ENCODE measurements at places on chromosomes 6 and 20.

GRCh38 chr6:31530659-31531058, 1.9 kb downstream of the MCCD1 start:
- no peak for DNase-seq

- peak; percentile 56 for DNase-seq
These were observed 6.0 kb upstream of the TRIM26 start for GRCh38 chr6:30219244-30219643.

- no peak for DNase-seq
These were observed 55.5 kb downstream of the ZHX3 start for GRCh38 chr20:41261790-41262717.

GRCh38 chr6:109124219-109124618, 28.9 kb downstream of the CEP57L1 start:
- DNase-seq, result no peak

DNA sequence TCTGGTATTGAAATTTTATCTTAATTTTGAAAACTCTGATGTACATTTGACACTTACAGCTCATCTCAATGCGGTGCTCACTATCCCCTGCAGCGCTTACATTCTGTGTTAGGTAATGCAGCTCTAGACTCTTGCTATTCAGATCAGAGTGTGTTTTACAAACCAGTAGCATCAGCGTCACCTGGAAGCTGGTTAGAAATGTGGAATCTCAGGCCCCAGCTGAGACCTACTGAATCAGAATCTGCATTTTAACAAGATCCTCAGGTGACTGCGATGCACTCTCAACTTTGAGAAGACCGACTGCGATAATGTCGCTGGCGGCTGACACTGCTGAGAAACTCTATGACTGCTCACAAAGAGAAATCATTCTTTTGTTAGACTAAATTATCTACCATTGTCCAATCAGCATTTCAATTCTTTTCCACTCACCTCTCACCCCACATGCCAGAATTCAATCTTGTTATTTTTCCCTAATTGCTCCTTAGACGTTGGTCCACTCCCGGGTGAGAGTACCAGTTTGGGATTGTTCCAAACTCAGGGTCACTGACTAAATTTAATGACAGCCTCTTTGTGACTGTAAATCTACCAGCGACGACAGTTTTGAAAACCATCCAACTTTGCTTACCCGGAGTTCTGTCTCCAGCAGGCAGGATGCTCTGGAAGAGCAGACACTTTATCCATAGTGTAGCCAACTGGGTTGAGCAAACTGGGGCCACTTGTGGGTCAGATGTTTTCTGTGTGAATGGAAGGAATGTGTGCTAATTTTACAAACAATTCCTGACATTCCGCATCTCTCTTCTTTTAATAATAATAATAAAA, 140.1 kb upstream of the BTBD3 start:
- DNase-seq, result no peak

- no peak for DNase-seq
These were observed 18.1 kb downstream of the MTRES1 start for GRCh38 chr6:107045826-107046675.

- no peak for DNase-seq
These were observed 75.9 kb upstream of the CST7 start for GRCh38 chr20:24873025-24873620.

- no peak for DNase-seq
These were observed 241.7 kb upstream of the TAB2 start for GRCh38 chr6:149075616-149076354.

GRCh38 chr20:48716086-48716485, 111.7 kb downstream of the PREX1 start:
- DNase-seq, result peak; percentile 19

DNA sequence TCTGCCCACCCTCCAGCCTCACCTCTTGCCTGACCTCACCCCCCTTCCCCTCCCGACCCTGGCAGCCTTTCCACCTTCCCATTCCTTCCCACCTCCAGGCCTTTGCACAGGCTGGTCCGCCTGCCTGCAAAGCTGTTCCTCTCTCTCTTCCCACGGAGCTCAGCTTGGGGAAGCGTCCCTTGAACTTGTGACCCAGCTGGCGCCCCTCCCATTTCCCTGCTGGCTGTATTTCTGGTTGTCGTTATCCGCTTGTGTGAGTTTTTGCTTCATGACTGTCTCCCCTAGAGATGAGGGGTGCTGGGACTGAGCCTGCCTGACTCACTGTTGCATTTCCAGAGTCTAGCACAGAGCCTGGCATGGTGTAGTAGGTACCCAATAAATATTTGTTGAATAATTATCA, 32.5 kb downstream of the VSTM2L start:
- DNase-seq, result no peak

GRCh38 chr6:118316796-118317384, 231.2 kb upstream of the PLN start:
- DNase-seq, result no peak

DNA sequence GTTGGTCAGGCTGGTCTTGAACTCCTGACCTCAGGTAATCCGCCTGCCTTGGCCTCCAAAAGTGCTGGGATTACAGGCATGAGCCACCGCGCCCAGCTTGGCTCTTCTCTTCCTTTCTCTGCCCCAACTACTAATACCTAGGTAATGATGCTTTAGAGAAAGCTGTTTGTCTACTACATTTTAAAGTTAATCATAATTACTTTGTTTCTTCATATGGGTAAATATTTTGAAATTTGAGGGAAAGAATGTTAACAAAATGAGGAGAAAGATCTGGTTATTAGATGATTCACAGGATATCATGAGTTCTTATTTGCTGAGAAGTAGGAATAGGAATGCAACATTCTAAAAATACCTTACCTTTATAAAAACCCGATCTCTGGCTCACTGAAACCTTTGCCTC, 18.4 kb upstream of the PTPRK start:
- no peak for DNase-seq

GRCh38 chr20:62040381-62040922, 25.2 kb downstream of the TAF4 start:
- no peak for DNase-seq

DNA sequence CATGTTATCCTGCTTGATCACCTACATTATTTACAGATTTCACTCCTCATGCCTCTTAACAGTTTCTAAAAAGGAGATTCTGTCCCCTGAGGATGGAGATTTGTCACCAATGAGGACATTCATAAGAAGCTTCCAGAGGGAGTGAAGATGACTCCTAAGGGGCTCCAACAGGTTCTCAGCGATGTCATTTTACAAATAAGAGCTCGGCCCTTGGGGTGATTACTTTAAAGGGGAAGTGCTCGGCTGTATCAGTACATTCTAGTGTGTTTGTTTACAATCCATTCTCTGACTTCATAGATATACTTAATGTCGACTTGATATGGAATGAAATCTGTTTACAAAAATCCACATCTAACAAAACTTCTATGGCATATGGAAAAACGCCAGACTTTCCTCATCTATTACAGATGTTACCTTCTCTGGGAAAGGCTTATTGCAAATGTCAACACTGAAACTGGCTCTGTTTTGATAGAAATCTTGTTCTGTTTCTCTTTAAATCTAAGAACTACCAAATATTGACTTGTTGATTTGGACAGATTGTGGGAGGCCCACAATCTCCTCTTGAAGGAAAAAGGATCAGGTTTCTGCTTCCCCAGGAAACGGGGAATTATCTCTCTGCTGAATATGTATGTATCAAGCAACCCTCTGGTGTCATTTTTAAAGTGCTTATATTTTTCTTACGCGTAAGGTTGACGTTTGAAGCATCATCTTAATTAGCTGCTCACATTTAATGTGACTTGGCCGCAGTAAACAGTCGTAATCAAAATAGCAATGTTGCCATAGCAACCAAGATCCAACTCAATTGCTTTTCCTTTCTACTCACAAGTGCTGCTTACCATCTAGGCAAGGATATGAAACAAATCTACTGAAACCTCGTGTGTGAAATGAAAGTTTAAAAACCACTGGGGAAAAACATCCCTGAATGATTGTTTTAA, 95.7 kb downstream of the SHLD1 start:
- no peak for DNase-seq

DNA sequence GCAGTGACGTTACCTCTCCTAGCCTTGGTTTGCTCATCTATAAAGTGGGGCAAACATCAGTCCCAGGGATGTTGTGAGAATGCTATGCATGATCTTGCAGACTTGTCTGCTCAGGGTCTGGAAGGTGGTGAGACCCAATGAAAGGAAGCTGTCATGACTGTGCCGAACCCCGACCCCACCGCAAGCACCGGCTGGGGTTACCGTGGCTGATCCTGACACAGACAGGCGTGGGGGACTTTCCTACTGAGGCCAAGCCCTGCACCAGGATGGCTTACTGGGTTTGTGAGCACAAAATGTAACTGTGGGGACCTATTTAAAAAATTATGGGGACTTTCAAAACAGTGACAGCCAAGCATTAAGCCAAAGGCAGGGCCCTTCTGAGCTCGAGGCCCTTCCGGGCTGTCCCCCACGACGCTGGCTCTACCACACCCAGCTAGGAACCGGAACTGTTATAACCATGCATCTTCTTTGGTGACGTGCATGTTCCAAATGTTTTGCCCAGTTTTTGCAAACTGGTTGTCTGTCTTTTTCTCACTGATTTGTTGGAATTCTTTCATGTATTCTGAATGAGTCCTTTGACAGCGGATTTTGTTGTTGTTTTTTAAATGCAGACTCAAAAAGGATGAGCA, 76.6 kb upstream of the PMEPA1 start:
- no peak for DNase-seq
